ENCODE measurements at places on chromosomes 2 and 18.

DNA sequence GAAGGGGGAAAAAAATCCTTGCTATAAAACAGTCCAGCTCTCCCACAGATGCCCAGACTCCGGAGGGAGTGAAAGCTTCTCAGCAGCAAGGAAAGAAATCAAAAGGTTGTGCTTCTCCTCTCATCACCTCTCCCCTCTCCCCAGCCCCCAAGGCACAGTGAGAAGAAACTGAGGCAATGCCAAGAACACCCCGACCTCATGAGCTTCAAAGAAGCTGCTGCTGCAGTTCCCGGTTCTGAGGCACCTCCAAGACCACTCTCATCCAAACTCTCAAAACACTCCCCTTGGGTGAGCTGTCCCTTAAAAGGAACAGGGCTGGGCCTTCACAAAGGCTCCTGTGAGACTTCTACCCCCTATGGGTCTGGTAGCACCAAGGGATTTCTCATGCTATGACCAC lies 62.0 kb upstream of the KLF7 start:
- no peak for DNase-seq

DNA sequence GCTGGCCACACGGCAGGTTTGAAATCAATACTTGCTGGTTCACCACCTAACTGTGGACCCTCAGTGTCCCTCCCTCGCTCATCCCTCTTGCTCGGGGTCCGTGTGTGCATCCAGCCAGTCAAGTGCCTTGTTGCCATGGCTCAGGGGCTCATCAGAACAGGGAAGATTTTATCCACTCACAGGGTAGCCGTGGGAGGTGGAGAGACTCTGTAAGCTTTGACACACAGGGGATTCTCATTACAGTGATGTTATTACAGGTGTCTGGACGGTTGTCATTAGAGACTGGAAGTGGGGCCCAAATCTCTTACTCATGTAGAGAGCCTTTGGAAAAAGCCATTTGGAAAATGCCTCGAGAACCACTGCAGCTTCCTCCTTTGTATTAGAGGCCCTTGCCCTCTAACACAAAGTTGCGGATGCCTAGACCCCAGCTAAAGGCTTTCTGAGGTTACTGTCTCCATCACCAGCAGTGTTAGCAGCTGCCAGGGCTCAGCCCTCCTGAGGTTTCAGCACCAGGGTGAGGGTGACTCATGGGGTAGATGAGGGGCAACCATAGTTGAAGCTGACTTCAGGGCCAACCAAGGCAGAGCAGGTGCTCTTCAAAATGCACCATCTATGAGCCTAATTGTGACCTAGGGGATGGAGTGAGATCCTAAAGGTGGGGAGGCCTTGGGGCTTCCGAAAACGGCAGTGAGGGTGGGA lies 195.6 kb downstream of the CLIP4 start:
- DNase-seq, result no peak

DNA sequence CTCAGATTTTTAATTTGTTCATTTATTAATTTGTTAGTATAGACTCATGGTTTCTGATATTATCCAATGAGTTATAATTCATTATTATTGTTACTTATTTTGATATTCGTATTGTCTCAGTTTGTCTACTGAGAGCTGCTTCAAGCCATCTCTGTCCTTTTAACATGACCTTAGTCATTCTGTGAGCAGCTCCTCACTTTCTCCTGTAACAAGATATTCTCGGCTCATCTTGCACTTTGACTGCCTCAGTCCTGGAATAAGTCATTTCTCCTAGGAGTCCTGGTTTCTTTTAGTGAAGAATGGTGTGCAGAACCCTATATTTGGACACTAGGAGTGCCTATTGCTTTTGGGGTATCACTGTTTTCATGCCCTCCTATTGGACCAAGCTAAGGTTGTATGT lies 13.2 kb downstream of the ASB1 start:
- no peak for DNase-seq

GRCh38 chr2:18265614-18266586 lies 294.6 kb downstream of the RDH14 start:
- DNase-seq, result no peak

DNA sequence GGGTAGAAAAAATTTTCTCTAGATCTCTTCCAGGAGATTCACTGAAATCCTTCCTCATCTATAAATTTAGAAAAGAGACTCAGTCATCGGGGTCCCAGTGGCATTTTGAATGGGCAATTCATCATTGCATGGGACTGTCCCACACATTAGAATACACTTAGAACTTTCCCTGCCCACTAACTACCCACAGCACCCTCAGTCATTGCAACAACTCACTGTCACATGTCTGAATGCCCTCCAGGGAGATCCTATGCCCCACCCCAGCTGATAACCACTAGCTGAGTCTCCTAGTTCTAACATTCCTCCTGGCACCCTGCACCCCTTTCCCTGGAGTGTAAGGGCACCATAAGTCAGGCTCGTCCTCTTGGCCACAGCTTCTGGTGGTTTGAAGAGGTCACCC lies 89.6 kb downstream of the INSIG2 start:
- no peak for DNase-seq

DNA sequence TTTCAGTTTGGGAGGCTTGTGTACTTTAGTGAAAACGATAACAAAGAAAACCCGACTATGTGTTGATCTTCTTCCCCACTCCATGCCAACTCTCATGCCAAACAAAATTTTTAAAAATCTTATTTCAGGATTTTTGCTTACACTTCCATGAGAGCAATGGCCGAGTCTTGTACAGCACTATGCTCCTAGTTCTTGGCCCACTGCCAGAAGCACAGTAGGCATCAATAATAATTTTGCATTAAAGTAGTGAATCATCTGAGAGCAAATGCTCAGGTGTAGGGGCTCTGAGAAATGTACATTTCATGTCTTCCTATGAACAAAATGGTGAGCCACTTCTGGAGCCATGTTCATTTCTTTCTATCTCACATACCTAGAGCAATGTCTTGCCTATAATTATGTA lies 62.2 kb downstream of the MAP3K19 start:
- DNase-seq, result no peak

DNA sequence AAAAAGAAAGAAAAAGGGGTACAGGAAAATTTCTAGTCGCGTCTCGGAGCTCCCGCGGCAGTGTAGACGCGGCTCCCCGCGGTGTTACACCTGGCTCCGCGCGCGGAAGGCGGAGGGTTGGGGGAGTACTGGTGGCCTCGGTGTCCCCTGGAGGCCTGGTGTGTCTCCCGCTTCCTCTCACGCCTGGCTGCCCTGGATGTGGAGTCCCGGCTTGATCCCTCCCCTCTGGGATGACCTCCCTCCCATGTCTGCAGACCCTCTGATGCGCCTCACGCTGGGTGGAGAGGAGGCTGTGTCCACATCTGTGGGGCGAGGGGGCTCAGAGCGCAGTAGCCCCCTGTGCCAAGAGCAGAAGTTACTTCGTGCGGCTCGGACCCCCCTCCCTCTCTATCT lies 1.2 kb downstream of the KIF5C start:
- peak; percentile 76 for DNase-seq

DNA sequence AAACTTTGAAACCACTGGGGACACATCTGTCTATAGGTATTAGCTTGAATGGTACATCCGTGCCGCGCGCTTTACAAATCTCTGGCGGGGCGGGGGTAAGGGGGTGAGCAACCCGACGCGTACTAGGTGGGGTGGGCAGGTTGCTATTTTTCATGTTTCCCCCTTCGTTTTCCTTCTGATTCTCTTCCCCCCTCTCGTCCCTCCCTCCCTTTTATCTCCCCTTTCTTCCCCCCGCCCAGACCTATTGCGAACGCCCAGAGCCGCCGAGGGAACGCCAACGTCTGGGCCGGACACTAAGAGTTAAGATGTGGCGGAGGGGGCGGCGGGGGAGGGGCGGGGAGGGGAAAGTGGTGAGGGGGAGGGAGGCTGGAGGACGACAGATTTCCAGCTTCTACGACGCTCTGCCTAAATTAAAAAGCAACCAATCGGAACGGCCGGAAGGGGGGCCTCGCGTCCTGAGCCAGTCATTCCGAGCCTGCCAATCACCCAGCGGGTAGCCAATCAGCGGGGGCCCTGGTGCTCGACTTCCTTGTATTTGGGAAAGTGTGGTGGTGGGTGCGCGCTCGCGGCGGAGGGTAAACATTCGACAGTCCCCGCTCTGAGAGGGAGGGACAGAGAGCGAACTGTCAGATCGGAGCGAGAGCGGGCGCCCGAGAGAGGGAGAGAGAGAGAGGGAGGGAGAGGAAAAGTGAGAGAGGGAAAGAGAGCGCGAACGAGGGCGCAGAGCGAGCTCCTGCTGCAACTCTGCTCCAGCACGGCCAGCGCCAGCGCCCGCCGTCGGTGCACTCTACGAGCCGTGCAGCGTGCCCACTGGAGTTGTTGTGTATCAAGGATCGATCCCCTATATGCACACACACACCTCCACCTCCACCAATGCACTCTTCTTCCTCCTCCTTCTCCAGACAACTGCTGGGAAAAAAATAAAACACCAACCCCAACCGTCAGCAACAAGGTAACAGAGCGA lies at the start of gene POU3F3:
POU3F3 (plus strand) TSS at position 582 of the 964 bp plus-strand sequence. CDS start 1,396 bp downstream, outside the sequence.
- DNase-seq, result peak; percentile 96
